ENCODE measurements at places on chromosomes 13 and 19.

- DNase-seq: no peak
These were observed 148.7 kb downstream of the FOXO1 start for GRCh38 chr13:40517486-40518480.

DNA sequence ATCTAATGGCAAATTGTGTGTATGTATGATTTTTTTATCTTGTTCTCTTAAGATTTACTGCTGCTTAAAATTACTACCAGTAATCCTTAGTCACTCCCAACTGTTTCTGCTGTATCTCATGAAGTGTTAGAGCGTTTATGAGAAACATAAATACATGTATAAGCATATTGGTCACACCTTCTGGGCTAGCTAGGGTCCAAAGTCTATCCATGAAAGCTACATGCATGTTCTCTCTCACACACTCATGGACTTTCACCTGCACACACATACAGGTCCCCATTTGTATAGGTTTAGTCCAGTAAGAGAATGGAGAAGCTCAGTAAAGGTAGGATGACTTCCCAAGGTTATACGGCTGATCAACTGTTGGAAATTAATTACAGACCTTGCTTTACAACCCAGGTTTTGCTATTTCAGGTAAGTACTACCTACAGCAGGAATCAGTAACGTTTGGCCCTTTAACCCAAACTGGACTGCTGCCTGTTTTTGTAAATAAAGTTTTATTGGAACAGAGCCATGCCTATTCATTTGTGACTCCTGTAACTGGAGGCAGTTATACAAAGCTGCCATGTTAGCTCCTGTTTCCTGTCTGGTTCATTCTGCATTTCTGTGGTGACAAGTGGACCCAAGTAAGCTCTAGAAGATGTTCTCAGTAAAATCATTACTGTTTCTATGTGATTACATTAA is 15.3 kb downstream of the METTL21C start:
- no peak for DNase-seq

- no peak for DNase-seq
These were observed 541.0 kb downstream of the PCDH9 start for GRCh38 chr13:66689037-66689619.

- DNase-seq: no peak
These were observed 78.3 kb downstream of the TSHZ3 start for GRCh38 chr19:31270897-31271296.

DNA sequence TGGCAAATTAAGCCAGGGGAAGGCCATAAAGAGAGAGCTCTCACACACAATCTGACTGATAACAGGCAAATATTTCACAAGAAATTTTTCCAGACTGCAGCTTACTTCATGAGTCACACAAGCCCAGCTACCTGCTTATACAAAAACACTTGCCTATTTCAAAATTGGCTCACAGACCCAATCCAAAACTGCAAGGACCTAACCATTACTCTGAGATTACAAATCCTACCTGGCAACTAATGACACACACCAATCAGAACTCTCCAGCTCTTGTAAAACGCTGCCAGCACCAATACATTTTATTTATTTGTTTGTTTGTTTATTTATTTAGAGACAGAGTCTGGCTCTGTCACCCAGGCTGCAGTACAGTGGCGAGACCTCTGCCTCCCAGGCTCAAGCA is 18.1 kb upstream of the ZFP82 start:
- DNase-seq: no peak

- no peak for DNase-seq
These were observed 18.5 kb upstream of the FAM216B start for GRCh38 chr13:42762917-42763316.

GRCh38 chr13:110869805-110870706 is 44.8 kb downstream of the ANKRD10 start:
- peak; percentile 91 for DNase-seq

GRCh38 chr19:4910594-4911281 is 1.4 kb downstream of the UHRF1 start:
- DNase-seq: peak; percentile 55

DNA sequence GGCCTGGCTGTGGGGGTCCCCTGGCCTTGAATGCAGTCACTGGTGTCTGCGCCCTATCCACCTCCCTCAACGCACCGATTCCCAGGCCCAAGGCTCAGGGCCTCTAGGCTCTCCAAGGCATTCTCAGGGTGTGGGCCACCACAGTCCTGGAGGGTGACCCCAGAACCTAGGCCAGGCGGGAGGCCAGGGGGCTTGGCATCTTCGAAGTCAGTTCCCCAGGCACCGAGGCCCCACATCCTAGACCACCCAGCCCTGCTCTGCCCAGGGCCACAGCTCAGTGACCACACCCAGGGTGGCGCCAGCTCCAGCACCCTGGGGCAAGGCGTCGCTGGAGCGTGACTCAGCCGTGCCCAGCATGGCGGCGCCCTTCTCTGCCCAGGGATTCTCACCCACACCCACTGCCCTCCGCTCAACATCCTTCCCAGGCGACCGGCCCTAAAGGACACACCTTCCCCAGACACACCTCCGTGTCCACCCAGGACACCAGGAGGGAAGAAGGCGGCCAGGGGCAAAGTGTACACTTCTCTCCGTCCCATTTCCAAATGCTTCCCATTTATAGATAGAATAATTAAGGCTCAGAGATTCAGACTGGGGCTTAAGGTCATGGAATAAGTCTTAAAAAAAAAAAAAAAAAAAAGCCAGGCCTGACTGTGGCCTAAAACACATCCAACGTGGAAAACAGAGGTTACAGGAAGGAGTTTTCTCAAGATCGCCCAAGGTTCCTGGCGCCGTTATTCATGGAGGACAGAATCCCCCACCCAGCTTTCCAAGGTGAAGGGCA is 36.4 kb upstream of the NANOS3 start:
- DNase-seq: no peak

- no peak for DNase-seq
These were observed 156.8 kb downstream of the FLT1 start for GRCh38 chr13:28338006-28338574.

- peak; percentile 51 for DNase-seq
These were observed 30.1 kb downstream of the WDFY2 start for GRCh38 chr13:51614350-51614786.

GRCh38 chr19:48392860-48393558 is 459 bp upstream of the GRIN2D start:
- peak; percentile 58 for DNase-seq

DNA sequence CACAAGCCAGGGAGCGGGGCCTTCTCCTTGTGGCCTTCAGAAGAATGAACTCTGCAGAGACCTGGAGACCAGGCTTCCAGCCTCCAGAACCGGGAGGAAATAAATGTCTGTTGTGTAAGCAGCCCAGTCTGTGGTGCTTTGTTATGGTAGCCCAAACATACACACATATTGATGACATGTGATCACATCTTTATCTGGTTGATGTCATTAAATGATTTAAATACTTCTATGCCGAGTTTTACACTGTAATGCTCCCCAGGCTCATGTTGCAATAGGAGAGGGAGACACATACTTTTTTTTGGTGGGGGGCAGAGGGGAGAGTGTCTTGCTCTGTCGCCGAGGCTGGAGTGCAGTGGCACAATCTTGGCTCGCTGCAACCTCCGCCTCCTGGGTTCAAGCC is 188.0 kb upstream of the IRS2 start:
- no peak for DNase-seq

- DNase-seq: peak; percentile 92
These were observed 2.0 kb upstream of the RNF126 start for GRCh38 chr19:664913-665443.

DNA sequence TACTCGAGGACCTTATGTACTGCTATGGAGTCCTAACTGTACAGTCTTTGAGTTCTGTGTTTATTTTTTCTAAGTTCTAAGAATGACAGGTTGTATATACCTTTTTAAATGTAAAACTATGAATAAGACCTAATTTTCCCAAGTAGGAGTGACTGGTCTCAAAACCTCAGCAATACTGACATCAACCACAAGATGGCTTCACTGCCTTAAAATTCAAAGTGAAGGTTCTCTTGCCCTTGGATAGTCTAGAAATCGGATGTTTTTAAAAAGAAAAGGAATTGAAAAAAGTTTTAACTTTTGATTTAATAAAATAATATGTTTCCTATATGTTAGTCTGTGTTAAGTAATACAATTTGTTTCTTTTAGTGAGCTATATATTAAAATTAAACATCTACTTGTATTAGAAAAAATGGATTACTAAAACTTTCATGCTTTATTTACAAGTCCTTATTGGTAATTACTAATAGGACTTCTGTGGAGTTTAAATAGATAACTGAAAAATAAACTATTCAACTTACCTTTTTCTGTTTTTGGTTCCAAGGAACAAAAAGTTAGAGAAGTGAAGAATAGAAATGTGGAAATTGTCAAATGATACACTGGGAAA is 52.0 kb downstream of the TDRD3 start:
- DNase-seq: no peak

- DNase-seq: no peak
These were observed 15.9 kb downstream of the ZNF787 start for GRCh38 chr19:56105090-56105701.

DNA sequence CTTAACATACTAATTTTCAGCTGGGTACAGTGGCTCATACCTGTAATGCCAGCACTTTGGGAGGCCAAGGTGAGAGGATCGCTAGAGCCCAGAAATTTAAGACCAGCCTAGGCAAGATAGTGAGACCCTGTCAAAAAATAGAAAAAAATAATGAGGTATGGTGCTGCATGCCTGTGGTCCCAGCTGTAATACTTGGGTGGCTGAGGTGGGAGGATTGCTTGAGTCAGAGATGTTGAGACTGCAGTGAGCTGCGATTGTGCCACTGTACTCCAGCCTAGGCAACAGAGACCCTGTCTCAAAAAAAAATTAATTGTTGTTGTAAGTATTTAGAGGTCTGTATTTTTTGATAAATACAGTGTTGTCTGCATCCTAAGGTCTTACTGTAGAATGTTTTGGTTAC is 66.8 kb downstream of the FNDC3A start:
- DNase-seq: no peak

DNA sequence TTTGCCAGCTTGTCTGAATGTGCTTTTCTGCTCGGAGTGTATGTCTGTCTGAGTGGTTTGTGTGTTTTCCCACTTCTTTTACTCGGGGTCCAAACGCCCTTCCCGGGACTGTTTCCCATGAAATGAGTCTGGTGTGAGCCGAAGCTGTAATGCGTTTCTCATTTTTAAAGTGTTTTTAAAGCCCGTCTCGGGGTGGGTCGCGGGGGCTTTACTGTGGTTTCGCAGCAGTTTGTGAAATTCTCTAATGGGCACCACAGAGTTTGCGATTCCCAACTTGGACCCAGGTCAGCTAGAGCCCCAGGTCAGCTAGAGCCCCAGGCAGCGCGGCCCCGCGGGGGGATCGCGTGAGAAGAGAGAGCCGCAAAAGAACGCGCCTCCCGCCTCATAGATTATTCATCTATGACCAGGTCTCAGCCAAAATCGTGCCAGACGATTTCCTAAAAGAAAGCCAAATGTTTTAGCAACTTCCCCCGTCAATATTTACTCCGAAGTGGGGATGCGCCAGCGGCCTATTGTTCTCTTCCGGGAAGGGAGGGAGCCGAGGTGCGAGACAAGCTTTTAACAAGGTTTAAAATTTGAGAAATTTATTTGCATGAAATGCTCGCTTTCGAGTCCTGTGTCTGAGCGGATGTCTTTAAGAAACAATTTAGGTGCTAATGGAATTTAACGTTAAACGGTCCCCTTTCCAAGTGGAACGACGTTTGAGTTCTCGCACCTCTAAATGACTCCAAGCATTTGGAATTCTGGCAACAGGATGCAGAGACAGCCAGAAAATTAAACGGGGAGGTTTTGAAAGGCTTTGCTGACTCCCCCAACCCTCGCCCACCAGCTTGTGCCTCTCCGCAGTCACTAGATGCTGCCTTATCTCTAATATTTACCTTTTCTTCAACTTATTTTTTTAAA is 2.2 kb downstream of the ZIC2 start:
- no peak for DNase-seq

DNA sequence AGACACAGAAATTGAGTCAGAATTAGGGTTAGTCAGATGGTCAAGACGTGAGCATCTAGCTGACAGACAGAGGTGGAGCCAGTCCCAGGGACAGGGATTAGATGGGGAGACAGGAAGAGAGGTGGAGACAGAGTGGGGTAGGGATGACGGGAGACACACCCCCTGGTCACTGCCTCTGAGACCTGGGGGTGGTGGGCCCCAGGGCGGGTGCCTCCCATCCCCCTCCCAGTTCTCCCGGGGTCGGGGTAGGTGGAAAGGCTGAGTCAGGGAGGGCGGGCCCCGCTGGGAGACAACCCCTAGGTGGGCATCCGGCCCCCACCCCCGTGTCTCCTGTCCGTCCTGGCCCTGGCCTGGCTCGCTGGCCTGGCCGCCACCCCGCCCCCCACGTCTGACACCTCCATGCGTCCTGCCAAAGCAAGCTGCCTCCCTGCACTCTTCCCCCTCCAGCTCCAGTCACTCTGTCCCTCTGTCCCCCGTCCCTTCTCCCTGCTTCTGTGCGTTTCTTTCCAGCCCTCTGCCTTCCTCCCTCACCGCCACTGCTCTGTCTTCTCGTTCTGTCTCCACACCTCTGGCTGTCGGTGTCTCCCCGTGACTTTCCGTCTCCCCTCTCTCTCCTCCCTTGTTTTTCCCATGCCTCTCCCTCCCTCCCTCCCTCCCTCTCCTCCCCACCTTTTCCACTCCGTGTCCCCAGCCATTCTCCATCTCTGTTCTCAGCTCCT is 15.1 kb downstream of the CCDC97 start:
- DNase-seq: peak; percentile 92

- DNase-seq: peak; percentile 95
These were observed 3.6 kb downstream of the CD37 start for GRCh38 chr19:49338691-49339300.

GRCh38 chr13:107838588-107839161 is 376.7 kb downstream of the LIG4 start:
- no peak for DNase-seq

GRCh38 chr19:22619932-22620331 is 14.2 kb upstream of the ZNF492 start:
- DNase-seq: no peak

GRCh38 chr19:2796659-2797266 is 11.5 kb downstream of the THOP1 start:
- DNase-seq: no peak

DNA sequence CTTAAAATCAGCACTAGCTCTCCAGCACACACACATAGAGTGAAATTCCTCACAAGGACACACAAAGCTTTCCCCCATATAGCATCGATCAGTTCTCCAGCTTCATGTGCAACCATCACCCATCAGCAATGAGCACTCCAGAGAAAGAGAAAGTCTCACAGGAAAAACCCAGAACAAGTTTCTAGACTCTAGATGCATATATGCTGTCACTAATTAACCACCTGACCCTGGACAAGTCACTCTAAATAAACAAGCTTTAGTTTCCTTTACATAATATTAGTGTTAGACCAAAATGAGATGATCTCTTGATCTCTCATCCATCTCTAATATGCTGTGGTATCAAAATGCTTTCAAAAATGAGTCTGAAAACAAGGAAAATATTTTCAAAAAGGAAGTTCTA is 81.2 kb downstream of the TBC1D4 start:
- no peak for DNase-seq

- peak; percentile 35 for DNase-seq
These were observed 58.3 kb downstream of the RAB20 start for GRCh38 chr13:110503037-110503901.

DNA sequence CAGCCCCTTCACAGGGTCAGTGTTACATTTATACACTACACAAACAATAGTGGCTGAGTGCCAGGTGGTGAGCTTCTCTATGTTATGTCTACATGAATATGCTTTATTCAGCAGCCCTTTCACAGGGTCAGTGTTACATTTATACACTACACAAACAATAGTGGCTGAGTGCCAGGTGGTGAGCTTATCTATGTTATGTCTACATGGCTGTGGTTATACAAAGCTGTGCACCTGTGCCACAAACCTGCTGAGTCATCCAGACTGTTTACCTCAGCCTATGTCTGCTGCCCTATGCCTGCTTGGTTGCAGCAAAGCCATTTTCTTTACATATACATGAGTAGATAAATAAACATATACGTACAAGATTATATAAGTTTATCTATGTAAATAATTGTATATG is 76.5 kb downstream of the ZNF726 start:
- DNase-seq: no peak

GRCh38 chr13:76210262-76210661 is 574.1 kb downstream of the LMO7 start:
- no peak for DNase-seq

Data from kidney (tissue), 22 donors.